ENCODE measurements at places on chromosomes 12 and 14.

- no peak for DNase-seq
Observed at GRCh38 chr14:50364792-50365191, 31.9 kb downstream of the CDKL1 start.

- no peak for DNase-seq
Observed at GRCh38 chr14:71418532-71419245, 511.4 kb downstream of the PCNX1 start.

DNA sequence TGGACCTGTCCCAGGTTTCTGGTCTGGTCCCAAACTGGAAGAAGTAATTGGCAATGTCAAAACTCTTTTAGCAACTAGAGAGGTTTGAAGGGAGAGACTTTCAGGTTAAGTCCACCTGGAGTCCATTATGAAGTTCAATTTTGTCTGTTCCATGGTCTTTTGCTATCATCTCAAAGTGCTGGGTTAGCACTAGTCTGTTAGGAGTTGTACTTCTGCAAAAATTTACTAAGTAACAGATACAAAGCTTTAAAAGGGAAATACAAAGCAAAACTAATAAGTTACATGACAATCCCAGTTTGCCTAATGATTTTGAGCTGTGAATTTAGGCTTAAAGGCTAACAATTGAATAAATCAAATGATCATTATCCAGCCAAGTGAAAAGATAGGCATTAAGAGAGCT, 643.9 kb downstream of the C12orf50 start:
- DNase-seq, result no peak

DNA sequence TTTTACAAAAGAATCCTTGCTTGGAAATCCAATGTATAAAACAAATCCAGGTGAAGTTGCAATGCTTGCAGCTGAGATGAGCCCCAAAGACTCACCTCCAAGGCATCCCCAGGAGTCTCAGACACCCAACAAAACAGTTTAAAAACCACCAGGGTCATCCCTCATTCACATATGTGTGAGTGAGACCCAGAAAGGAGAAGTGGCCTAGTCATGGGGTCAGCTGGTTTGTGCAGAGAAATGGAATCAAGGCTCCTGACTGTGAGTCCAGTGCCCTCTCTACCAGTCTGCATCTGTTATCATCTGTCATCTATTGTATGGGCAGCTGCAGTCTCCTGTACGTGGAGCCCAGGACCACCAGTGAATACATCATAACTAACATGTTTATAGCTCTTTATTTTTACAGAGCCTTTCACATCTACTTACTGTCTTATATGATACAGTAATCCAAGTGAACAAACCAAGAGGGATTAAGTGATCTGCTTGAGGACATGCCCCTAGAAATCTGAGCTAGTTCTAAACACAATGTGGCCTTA, 27.1 kb downstream of the PLEKHG7 start:
- no peak for DNase-seq

GRCh38 chr12:95096378-95096777, 23.0 kb upstream of the NR2C1 start:
- DNase-seq, result no peak

- DNase-seq, result no peak
Observed at GRCh38 chr12:26195641-26196420, 458 bp downstream of the SSPN start.

GRCh38 chr12:114340231-114340630, 65.7 kb downstream of the TBX5 start:
- DNase-seq, result no peak

DNA sequence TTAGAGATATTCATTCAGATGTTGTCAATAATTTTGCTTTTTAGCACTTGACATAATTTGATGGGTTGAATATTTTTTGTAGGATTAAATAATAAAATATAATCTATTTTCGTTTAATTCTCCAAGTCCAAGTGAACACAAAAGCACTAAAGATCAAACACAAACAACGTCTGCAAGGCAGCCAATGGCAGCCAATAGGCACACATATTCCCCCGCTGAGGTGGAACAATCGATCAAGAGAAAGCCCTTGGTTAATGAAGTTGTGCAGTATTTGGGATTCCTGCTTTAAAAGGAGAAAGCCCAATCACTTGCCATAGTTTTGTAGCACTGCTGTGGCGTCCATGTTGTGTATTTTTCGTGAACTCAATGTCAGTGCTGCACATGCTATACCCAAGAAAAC, 1.5 kb downstream of the DHRS7 start:
- DNase-seq, result no peak

DNA sequence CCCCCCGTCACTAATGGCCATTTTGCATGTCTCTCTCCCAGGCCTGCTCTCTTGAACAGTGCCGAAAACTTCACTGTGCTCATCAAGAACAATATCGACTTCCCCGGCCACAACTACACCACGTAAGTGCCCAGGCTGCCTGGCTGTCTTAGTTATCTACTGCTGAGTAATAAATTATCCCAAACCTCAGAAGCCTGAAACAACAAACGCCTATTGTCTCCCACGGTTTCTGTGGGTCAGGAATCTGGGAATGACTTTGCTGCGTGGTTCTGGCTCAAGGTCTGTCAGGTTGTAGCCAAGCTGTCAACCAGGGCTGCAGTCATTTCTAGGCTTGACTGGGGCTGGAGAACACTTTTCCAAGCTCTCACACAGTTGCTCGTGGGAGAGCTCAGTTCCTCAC, 32.6 kb downstream of the P2RX7 start:
- no peak for DNase-seq

GRCh38 chr12:2752676-2753371, 41.9 kb upstream of the FKBP4 start:
- no peak for DNase-seq

DNA sequence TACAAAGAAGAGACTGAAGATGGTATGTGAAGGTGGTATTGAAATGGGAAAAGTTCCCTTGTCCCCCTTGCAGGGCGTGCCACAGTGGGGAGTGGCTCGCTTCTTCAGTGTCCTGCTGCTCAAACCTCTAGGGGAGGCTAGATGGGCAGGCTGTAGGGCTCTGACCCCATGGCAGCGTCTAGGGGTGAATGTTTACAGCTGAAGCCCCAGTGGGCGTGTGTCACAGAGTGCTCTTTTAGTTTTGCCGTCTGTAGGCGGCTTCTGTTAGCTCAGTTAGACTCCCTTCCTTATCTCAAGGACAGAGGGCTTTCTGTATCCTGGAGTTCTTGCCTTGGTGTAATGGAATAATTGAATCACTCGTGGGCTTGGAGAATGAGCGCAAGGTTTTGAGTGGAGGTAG, 266.2 kb downstream of the RAD51B start:
- no peak for DNase-seq

- peak; percentile 36 for DNase-seq
Observed at GRCh38 chr14:62126879-62127478, 364.8 kb downstream of the SNAPC1 start.

GRCh38 chr12:1436015-1436414, 158.4 kb downstream of the FBXL14 start:
- DNase-seq, result no peak

GRCh38 chr14:83071888-83072501, 1538.3 kb upstream of the SEL1L start:
- DNase-seq, result no peak

DNA sequence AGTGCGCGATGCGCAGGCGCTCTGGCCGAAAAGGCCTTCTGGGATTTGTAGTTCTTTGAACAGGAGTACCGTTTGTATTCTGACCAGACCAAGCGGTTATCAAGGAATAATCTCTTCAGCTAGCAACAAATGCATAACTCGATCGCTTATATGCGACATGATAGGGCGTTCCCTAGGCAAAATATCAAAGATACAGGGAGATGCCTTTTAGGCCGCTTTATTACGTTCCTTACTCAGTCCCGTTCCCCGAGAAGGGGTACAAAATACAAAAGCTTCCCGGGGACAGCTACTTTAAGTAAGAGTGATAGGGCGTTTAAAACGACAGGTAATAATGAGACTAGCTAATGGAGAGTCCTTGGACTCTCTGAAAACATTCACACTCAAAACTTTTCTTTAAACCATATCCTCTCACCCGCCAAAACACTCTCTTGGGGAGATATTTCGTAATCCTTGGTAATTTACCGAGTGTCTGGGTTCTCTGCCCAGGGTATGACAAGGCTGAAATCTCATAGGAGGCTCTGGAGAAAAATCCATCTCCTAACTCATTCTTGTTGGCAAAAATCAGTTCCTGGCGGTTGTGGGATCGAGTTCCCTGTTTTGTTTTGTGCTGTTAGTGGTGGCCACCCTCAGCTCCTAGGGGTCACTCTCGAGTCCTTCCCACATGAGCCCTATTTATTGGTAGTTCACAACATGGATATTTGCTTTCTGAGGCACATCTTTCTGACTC, 412 bp upstream of the SNW1 start:
- DNase-seq, result peak; percentile 84

GRCh38 chr12:2970744-2971143, 11.5 kb downstream of the TEAD4 start:
- DNase-seq, result no peak

- no peak for DNase-seq
Observed at GRCh38 chr12:3040026-3040656, 37.0 kb upstream of the TSPAN9 start.

DNA sequence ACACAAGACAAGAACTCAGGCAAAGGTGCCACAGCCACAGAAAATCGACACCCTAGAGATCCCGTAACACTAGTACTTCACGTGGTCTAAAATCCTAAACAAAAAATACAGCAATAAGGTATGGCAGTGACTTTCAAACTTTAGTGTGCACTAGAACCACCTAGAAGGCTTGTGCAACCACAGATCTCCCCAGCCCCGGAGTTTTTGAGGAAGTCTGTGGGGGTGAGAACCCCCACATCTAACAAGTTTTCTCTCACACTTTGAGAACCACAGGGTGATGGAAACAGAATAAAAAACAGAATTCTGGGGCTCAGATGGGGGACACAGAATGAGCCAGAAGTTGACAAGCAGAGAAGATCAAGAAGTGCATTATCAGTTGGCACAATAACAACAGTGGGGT, 254.0 kb downstream of the ANO6 start:
- DNase-seq, result no peak

- no peak for DNase-seq
Observed at GRCh38 chr12:110337912-110338710, 57.1 kb downstream of the ATP2A2 start.

DNA sequence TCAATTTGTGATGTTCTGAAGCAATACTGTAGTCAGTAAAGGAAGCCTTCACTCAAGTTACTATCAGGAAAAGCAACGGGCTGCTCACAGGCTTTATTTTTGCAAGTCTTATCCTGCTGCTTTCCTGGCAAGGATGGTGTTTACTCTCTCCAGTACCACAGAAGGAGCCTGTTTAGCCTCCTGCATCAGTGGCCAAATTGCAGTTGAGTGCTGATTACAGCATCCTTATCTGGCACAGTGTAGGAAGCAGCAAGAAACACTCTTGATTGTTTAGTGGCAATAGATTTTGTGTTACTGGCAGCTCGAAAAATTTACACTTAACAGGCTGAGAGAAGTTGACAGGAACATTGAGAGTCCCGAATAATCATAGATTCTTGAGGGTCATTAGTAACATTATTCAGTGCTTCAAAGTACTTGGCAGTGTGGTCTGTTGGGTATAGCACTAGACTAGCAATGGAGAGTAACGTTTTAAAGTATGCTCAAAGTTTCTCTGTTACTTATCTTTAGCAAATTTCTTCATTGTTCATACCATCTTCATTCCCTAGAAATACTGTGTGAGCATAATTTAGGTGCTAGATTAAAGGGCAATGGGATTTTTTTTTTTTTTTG, 11.7 kb downstream of the TULP3 start:
- peak; percentile 82 for DNase-seq

DNA sequence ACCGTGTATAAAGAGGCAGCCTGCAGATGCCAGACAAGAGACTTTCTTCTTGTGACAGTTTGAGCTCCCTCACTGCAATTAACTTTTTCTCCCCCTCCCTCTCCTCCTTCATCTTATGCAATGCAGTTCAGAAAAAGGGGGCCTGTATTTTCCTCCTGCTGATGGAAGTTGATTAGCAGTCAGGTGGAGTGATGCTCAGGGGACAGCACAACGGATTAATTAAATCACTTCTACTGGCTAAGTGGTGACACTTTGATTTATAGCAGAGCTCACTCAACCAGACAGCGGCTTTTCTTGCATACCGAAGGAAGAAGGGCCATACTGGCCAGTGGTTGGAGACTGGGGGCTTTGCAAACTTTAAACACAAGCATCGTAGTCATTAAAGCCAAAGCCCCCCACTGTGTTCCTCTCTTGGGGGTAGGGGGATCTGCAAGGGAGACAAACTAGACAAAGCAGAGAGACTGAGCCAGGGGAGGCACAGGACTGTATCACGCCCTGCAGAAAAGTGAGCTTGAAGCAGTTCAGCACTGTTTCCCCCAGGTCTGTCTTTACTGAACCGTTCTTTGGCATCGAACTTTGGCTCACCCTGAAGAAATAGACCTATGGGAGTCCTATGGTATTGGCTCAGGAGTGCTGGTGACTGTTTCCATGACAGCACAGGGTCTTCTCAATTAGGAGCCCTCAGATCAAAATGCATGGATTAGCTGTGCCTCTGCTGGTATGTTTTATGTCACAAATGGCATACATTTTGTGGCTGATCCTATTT, 47.7 kb downstream of the SPRING1 start:
- no peak for DNase-seq

GRCh38 chr12:57583008-57583831, 7.8 kb upstream of the PIP4K2C start:
- peak; percentile 26 for DNase-seq

- DNase-seq, result no peak
Observed at GRCh38 chr12:89971880-89972279, 263.2 kb upstream of the ATP2B1 start.

DNA sequence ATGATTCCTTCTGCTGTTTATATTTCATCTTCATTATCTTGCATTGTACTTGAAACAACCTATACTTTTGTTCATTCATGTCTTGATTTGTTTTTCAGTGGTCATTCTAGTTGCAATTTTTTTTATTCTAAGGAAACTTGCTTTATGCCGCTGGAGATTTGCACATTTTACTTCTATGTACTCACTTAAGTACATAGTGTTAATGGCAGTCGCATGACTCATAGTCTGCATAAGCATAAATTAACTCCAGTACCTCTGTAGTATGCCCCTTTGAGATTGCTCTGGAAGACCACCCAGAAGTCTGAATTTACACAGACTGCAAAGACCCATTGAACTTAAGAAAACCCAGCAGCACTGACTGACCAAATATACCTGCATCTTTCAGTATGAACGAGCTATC, 77.0 kb downstream of the MSRB3 start:
- no peak for DNase-seq

DNA sequence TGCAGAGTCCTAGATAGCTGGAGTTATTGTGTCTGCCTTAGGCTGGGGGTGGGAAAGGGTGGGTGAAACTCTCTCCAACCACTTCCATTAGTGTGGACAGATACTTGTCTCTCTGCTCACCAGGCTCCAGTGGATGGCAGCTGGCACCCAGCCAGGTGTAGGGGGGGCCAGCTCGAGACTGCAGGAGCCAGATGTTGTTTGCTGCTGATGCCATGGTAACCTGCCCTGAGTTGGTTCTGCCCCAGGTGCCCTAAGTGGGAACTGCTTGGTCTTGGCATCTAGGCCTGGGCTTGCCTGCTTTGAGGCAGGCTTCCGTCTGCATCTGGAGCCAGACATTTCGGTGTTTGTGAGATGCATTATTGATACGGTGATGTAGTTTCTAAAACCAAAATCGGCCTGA, 82.2 kb downstream of the ADCK1 start:
- no peak for DNase-seq

- DNase-seq, result peak; percentile 27
Observed at GRCh38 chr12:22209422-22209821, 125.1 kb downstream of the ST8SIA1 start.

- no peak for DNase-seq
Observed at GRCh38 chr14:34310724-34311123, 151.3 kb downstream of the SPTSSA start.

- no peak for DNase-seq
Observed at GRCh38 chr14:40354754-40355153, 922.5 kb upstream of the FBXO33 start.

Measured in LNCaP clone FGC (cell line).